Lung (tissue), 17 donors: ENCODE measurements at places on chromosomes 11 and 22. TPM values are rescaled to one million over a fixed set of nuclear protein-coding genes. Genes with fewer than 3 reads are reported as not detected.
A peak's percentile ranks its signal among the peaks of the same experiment; 100 is the strongest.

GRCh38 chr11:126525216-126525615 is 169.7 kb downstream of the ST3GAL4 start:
- peak; percentile 36 for DNase-seq

GRCh38 chr11:66915046-66915832 is 42.9 kb downstream of the PC start:
- DNase-seq = no peak

The NOX4 gene
- polyA plus RNA-seq = 0.67 TPM

DNA sequence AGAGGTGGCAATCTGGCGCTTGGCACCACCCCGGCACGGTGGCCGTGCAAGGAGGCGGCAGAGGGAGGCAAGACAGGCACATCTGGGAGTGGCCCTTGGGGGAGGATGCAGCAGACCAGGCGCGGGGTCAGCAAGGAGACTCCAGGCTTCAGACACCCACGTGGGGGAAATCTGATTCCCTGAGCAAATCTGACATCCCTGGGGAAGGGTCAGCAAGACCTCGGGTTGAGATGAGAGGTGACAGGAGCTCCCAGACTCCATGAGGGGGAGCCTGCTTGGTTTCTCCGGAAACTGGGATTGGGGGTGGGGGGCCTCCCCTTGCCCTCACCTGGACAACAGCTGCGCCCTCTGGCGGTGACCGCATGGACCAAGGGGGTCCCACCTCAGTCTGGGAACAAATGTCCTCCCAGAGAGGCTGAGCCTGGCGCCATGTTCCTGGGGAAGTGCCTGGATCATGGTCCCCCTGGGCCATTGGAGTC is 4.0 kb upstream of the RCOR2 start:
- peak; percentile 42 for DNase-seq

DNA sequence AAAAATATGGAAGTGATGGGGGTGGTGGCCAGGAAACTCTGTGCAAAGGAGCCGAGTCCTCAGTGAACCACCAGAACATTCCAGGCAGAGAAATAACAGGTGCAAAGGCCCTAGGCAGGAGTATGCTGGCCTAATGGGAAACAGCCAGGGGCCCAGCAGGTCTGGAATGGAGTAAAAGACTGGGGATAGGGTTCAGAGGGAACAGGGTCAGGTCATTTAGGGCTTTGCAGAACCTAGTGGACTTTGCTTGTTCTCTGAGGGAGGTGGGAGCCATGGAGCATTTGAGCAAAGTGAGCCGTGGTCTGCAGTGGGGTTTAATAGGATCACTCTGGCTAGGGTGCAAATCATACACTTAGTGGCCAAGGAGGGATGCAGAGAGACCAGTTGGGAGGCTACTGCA is 8.7 kb downstream of the CRYBB3 start:
- DNase-seq = no peak

DNA sequence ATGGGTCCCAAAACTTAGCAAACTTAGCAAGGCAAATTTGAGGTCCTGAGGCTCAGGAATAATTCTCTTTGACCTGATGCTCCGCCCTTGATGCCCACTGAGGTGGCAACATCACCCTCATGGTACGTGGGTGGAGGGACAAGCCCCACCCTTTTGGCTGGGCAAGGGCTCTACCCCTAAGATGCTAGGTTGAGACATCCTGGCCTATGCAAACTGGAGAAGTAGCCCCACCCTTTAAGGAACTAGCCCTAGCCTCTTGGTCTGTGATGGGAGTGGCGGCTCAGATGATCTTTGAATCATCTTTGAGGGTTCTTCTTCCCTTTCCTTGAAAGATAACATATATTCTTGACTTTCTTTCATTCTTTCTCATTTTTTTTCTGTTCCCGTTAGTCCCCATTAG is 32.9 kb downstream of the CABIN1 start:
- no peak for DNase-seq

GRCh38 chr11:68923614-68924013 is 19.9 kb downstream of the IGHMBP2 start:
- no peak for DNase-seq

- DNase-seq = no peak
Measured at GRCh38 chr11:9953994-9954626, 290.2 kb downstream of the SWAP70 start.

The GALR3 gene
- not detected for polyA plus RNA-seq

DNA sequence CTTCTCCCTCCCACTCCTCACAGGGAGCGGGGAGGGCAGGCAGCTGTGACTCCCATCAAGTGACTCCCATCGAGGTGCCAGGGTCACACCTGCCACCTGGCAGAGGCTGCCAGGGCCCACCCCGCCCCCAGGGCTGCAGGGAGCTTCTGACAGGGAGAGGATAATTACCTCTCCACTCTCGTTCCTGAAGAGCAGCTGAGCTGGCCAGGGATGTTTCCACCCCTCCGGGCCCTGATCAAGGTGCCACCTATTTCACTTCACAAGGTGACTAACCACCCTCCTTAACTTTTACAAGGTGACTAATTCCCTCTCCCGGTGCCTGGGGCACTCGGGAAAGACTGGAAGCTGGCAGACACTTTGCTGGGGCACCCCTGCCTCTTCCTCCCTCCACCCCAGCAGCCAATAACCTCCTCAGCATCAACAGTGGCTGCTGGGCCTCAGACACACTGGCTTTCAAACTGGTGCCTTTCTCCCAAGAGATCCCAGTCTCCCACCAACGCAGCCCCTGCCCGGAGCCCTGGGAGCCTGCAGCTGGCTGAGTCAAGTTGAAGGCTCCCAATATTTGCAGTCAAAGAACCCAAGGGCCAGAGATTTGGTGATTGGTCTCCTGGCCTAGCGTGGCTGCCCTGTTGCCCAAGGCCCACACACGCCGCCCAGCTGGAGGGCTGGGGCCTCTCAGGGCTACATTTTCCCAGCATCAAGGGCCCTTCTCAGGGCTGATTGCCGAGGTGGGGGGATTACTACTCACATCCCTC is 22.0 kb upstream of the MYRF start:
- no peak for DNase-seq

The RIBC2 gene
- 2.8 TPM for polyA plus RNA-seq

- DNase-seq = peak; percentile 86
Measured at GRCh38 chr11:1763796-1764661, at the start of gene CTSD. Gene CTSD, minus strand, starts transcription at chr11:1763927. Its CDS starts 68 bp downstream, at chr11:1763859.

DNA sequence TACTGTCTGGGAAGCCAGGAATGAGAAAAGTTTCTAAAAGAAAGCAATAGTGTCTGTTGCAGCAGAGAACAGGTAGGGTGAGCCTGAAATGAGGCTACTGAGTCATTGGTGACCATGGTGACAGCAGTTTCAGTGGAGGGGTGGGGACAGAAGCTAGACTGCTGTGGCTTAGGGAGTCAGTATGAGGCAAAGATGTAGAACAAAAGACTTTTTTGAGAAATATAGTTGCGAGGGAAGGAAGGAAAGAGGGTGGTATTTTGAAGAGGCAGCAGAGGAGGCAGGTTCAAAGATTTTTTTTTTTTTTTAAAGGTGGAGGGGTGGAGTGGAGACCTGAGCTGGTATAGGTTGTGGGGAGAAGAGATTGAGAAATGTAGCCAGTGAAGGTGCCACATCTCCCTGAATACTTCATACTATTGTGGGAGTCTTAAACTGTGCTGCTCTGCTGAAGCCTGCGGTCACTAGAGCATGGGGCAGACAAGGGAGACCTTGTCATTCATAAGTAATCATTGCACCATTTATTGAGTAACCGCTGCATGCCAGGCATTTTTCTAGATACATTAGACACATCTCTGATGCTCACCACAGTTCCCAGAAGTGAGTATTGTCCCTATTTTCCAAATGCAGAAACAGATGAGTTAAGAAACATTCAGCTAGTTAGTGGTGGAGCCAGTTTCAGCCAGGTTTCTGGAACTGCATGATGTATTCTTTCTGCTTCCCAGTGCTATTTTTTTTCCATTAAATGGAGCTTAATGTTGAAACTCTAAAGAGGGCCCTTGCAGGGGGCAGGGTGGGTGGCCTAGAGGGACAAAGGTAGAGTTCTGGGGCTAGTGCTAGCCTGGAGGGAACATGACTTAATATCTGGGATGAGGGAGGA is 49.9 kb downstream of the STIM1 start:
- DNase-seq = peak; percentile 29

The UPK3A gene
- polyA plus RNA-seq = 0.30 TPM

GRCh38 chr11:74442636-74443035 is 24.7 kb downstream of the KCNE3 start:
- no peak for DNase-seq

The HMOX1 gene
- polyA plus RNA-seq = 120 TPM

DNA sequence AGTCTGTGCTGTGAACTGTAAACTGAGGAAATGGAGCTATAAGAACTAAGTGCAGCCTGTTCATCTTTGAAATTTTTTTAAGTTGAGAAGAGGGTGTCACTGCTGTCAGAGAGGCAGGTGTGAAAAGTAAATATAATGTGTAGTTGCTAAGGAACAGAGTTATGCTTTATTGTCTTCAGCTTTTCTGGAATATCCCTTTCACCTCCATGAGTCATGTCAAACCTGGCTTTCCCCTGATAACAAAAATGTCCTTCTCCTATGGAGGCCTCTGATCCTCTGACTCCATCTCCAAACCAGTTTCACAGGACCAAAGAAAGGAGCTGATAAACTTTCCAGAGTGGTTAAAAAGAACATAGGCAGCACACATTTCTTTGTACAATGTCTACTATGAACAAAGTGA is 12.8 kb upstream of the MUC15 start:
- no peak for DNase-seq

The ASPHD2 gene
- polyA plus RNA-seq = 1.6 TPM

DNA sequence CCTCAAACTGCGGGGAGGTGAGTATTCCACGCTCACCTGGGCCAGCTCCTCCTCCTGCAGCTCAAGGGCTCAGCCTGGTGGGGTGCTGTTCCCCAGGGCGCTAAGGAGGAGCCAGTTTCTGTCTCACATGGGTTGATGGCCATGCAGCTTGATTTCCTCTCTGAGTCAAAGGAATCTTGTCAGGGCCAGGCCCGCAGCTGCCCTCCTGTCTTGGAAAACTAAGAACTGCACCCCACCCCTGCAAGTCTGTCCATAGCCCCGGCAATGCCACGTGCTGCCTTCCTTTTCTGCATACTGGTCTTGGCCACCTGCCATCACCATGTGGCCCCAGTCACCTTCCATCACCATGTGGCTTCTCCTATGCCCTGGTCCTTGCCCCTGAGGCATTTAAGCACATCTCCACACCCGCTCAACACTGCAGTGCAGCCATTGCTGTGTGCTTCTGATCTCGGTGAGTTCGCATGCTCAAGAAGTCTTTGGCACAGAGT is 35.2 kb upstream of the CLDN5 start:
- DNase-seq = no peak

- DNase-seq = no peak
Measured at GRCh38 chr22:33570110-33570509, 350.2 kb downstream of the LARGE1 start.

GRCh38 chr22:43627485-43628213 is 184.5 kb downstream of the EFCAB6 start:
- DNase-seq = no peak

DNA sequence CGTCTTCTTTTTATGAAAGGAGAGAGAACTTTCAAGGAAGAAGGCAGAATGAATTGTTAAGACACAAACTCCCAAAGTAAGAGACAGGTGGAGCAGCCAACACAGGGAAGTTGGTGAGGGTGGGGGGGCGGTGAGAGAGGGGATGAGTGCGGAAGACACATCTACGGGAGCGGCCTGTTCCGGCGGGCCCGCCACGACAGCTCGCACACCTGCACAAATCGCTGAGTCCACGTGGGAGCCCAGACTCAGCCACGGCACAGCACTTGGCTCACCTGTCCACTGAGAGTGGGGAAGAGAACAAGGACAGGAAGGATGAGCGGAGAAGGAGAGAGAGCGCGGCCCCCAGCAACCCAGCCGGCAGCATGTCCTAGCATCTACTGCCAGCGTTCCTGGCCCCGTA is 331.1 kb downstream of the CADM1 start:
- no peak for DNase-seq

DNA sequence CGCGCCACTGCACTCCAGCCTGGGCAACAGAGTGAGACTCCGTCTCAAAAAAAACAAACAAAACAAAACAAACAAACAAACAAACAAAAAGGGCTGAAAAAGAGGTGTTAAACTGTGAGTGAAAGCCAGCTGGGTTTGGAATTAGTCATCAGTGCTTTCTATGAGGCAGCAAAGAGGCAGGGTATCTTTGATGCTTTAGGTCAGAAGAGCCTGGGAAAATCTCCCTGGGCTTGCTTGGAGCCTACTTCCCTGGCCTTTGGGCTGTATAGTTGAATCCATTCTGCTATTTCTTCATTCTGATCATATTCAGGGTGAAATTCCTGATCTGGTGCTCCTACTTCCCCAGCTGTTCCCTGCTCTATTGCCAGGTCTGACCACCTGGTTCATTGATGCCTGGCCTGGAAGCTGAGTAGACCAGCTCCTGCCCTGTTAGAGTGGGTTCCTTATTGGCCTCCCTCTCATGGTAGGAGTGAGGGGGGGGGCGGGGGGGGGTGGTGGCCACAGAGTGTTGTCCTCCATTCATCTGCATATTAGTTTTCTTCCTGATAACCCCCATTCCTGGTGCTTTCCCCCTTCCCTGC is 65.6 kb downstream of the INSC start:
- no peak for DNase-seq

- DNase-seq = no peak
Measured at GRCh38 chr22:27329966-27330645, 471.4 kb downstream of the MN1 start.

The DGAT2 gene
- polyA plus RNA-seq = 54.0 TPM

- DNase-seq = no peak
Measured at GRCh38 chr22:43704051-43704450, 108.1 kb downstream of the EFCAB6 start.

GRCh38 chr11:48043991-48044512 is 63.7 kb downstream of the PTPRJ start:
- DNase-seq = no peak

DNA sequence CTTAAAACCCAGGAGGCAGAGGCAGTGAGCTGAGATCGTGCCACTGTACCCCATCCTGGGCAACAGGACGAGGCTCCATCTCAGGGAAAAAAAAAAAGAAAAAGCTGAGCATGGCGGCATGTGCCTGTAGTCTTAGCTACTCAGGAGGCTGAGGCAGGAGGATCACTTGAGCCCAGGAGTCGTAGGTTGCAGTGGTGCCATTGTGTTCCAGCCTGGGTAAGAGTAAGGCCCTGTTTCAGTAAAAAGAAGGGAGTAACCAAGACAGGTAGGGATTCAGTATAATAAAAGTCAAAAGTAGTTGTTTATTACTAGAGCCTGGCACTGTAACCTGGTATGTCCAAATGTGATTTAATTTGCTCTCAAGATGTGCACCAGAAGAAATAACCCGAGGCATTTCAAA is 8.1 kb upstream of the RAB30 start:
- no peak for DNase-seq

DNA sequence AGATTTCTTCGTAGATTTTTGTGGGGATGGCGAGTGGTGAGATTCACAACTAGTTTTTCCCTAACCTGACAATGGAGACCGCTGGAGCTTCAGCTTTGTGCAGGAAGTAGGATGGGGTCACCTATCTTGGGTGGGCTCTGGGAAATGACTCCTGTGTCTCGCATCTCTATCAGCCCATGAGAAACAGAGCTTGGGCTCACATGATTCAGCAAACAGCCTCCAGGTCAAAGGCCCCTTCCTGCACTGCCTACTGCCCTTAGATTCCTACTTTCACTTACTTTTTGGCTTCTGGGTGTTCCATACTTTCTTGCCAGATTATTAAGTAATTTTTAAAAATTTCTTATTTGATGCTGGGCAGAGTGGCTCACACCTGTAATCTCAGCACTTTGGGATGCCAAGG is 26.3 kb downstream of the C11orf96 start:
- no peak for DNase-seq
